ENCODE measurements at places on chromosomes 6 and 20. TPM values are rescaled to one million over a fixed set of nuclear protein-coding genes. Genes with fewer than 3 reads are reported as not detected.

DNA sequence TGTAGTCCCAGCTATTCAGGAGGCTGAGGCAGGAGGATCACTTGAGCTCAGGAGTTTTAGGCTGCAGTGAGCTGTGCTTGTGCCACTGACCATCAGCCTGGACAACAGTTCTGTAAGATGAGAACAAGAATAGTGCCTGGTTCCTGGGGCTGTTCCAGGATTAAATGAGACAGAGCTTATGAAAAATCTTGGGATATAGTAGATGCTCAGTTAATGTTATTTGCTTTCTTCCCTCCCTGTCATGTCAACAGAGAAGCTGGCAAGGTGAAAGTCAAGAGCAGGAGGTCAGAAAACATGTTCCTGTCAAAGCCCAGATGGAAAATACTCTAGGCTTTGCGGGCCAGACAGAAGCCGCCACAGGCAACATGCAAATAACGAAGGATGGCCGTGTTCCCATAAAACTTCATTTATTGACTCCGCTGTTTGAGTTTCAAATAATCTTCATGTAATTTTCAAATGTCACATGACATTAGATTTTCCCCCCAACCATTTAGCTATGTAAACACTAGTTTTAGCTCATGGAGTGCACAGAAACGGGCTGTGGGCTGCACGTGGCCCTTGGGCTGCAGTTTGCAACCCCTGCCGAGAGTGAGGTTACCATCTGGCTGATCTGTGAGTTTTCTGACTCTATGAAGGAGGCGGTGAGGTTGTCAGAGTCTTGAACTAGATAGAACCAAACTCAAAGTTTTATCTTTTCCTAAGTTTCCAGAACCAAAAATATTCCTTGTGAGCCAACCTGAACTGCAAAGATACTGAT is 63.4 kb upstream of the PMEPA1 start:
- DNase-seq, result no peak

- DNase-seq, result no peak
Observed at GRCh38 chr6:161279677-161280415, 6.0 kb upstream of the AGPAT4 start.

Gene NOTCH4
- 5.0 TPM for total RNA-seq

- no peak for DNase-seq
Observed at GRCh38 chr6:66429210-66429609, 722.2 kb upstream of the EYS start.

Gene RAET1E
- not detected for total RNA-seq

GRCh38 chr6:113871975-113872374 is 14.8 kb downstream of the MARCKS start:
- no peak for DNase-seq

DNA sequence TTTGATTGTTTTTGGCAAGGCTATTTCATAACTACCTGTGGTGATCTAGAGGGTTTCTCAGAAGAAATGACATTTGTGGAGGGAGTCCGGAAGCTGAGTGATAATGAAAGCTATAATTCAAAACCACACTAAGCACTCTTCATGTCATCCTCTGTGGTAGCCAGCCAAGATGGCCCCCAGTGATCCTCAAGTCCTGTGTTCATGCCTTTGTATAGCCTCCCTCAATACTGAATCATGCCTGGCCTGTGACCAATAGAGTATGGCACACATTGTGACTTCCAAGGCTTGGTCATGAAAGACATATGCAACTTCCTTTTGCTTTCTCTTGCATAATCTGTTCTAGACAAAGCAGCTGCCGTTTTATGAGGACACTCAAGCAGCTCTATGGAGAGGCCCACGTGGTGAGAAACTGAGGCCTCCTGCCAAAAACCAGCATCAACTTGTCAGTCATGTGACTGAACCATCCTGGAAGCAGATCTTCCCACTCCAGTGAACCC is 12.8 kb upstream of the DNAAF9 start:
- peak; percentile 17 for DNase-seq

Gene BACH2
- 65.4 TPM for total RNA-seq

- no peak for DNase-seq
Observed at GRCh38 chr6:163331245-163331644, 83.3 kb upstream of the QKI start.

GRCh38 chr6:110875548-110876169 is 1.1 kb downstream of the AMD1 start:
- DNase-seq, result peak; percentile 47

- no peak for DNase-seq
Observed at GRCh38 chr20:14984768-14985622, 647.6 kb upstream of the FLRT3 start.

Gene YWHAB
- 121 TPM for total RNA-seq

DNA sequence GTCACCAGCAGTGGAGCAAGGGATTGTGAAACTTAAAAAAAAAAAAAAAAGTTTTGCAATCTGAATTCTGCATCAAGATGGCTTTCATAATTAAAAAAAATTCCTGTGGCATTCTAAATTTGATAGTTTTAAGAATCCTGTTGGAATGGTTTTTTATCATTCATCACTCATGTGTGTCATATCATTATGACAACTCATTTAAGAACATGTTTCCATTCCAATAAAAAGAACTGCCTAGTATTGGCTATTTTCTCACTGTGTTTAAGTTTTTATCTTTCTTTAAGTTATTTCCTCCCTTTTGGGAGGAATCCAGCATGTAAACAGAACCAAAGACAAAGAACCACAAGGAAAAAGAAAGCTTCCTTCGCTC is 26.2 kb upstream of the RHAG start:
- no peak for DNase-seq

Gene REPS1
- total RNA-seq, result 146 TPM

Gene GHRH
- not detected for total RNA-seq

DNA sequence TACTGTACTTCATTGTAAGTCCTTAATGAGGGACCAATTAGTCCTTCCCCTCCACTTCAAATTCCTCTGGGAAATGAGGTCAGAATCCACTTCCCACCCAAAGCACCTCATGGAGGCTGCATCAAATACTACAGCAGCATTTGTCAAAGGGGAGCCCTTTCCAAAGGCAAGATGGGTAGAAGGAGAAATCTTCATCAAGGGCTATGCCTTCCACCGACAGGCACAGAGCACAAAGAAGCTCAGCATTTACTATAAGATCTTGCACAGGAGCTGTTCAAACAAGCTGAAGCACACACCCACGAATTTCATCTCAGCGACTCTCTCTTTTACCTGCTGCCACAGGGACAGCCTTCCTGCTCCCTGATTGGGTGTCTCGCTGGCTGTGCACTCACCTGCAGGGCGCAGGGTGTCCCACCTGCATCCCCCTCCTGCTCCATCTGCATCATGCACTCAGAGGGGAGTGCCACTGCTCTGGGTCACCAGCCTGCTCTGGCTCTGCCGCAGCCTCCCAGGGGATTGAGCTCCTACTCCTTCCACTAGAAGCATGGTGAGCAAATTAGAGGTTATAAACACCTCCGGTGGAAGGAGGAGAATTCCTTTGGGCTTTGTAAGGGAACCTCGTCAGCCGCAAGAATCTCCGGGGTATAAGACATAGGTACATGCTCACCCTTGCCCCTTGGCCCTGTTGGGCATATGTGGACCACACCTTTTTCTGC is 164.5 kb downstream of the ATXN1 start:
- no peak for DNase-seq

Gene CTNNBL1
- total RNA-seq, result 26.5 TPM

DNA sequence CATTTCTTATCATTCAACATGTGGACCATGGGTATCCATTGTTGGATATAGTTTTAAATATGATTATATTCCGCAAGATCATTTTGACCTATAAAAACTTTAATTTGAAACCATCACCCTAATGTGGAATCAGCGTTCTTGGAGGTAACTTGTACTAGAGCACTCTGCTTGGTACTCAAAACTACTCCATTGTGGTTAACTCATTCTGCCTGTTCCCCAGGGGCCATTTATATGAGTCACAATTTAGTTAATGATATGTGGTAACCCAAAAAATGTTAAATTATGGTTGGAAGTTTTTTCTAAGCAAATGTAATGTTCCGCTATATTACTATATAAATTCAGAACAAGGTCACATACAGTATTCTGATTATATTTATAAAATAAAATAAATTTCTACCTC is 109.3 kb downstream of the TRDN start:
- DNase-seq, result no peak

GRCh38 chr6:11527274-11527870 is 10.2 kb upstream of the TMEM170B start:
- DNase-seq, result no peak

Measured in occipital lobe (tissue), 3 donors.